ENCODE measurements at places on chromosomes 6 and 20.

DNA sequence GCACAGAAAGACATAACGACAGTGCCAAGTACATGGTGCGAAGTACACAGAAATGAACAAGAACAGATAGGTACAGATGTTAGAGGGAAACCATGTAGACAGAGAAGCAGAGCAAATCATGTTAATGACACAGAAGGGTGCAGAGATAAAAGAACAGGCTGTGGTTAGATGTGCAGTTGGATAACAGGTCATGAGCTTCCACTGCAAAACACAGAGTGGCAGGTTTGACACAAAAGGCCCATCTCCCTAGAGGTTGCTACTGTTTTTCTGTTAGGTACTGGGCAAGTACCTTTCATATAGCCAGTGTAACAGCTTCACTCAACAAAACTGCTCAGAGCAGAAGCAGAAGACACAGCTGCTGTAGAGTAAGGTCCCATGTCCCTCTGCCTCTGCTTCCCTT is 84.6 kb downstream of the AK9 start:
- no peak for DNase-seq

DNA sequence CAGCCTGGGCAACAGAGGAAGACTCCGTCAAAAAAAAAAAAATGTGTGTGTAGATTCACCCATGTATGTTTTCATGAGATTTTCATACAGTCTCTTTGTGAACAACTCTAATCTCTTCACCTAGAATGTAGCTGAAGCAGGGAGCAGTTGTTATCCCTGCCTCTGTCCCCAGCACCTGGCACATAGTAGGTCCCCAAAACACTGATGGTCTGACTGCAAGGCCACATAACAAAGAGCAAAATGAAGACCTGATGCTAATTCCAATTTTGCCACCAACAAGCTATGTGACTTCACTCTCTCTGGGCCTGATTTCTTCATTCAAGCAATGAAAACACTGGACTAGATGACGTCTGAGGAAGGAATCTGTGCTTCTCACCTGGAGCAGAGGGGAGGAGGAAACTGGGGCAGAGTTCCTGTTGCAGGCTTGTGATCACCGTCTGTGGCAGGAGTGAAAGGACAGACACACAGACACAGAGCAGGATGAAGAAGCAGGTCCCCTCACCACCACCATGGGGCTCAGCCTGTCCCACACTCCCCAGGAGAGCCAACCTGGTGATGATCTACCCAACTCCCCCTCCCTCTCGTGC is 4.6 kb downstream of the SLC44A4 start:
- DNase-seq, result no peak

- no peak for DNase-seq
Observed at GRCh38 chr6:170209354-170210025, 81.4 kb downstream of the DLL1 start.

DNA sequence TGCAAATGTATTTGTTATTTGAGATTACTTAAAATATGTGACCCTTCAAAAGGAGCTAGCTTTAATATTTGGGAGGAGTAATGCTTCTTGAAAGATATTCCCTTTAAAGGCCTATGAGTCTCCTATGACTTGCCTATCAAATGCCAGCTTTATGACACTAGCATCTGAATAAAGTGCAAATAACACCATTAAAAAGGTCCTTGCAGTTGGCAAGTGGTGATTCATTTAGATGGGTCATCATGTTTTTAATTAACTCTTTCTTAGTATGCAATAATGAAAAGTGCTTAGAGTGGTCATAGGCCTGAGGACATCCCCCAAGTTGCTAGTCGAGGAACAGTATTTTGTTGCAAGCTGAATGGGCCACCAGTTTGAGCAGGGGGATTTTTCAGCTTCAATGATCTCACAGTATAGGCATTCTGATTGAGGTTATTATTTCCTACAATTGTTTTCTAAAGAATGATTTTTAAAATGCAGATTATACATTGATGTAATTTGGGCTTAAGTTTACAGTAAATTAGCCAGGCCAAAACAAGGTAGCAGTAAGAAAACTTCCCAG is 3.7 kb upstream of the CD2AP start:
- no peak for DNase-seq

DNA sequence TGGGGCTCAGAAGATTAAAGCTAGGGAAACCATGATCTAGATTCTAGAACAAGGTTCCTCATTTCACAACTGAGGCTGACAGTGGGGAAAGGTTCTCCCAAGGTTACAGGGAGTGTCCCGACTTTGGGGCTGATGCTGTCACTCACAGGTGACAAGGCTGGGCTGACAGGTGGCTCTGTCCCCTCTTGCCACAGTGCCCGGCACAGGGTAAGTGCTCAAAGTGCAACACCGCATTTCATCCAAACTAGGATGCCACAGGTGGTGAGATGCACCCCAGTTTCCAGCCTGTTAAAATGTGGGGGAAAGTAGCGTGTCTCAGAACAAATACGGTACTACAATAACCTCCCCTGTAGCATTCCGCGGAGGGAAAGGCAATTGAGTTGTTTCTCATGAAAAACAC is 7.8 kb downstream of the ZBP1 start:
- DNase-seq, result no peak

DNA sequence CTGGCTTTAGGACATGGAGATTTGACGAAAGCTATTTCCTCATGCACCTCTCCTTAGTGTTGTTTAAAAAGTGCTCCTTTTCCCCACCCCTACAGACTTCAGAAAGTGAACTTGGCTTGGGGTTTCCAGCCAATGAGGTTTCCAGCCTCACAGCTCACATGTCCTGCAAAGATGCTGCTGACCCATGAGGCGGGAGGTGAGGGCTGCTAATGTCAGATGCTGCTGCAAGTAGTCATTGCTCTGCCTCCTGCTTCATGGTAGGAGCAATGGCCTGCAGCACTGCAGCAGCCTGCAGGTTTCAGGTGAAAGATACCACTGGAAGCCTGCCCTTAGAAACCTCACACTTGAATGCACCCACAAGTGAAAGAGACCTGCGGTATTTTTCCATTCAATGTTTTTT is 112.8 kb downstream of the LAMP5 start:
- DNase-seq, result no peak

GRCh38 chr20:15900443-15900842 is 672.8 kb downstream of the KIF16B start:
- DNase-seq, result no peak

GRCh38 chr6:159935633-159936032 is 33.2 kb upstream of the IGF2R start:
- DNase-seq, result peak; percentile 20

DNA sequence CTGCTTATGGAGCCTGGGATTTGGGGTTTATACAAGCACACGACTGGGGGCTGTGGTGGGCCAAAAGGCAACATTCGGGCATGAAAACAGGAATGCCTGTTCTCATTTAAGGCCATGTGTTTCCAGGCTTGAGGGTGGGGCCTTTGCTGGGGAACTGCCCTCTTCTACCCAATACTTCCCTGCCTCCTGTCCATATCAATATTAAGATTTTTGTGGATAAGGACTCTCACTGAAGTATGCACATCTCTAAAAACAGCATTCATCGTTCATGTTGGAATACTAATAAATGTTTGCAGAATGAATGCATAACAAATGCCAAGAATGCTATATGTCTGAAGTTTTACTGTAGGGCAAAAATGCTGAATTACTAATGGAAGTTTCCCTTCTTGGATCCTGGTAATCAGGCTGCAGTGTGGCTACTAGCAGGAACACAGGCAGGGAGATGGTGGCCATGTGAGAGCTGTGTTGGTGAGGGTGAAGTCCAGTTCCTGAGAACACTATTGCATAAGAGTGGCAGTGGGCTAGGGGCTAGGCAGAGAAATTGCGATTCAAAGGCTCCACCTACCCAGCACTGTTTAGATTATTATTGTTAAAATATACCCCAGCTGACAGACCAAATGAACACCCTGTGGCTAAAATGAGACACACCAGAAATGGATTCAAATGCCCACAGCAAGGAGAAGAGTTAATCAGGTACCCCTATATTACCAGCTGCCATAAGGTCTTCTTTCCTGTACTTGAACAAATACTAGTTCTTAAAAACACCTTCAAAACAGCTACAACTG is 644.3 kb downstream of the EPM2A start:
- no peak for DNase-seq

DNA sequence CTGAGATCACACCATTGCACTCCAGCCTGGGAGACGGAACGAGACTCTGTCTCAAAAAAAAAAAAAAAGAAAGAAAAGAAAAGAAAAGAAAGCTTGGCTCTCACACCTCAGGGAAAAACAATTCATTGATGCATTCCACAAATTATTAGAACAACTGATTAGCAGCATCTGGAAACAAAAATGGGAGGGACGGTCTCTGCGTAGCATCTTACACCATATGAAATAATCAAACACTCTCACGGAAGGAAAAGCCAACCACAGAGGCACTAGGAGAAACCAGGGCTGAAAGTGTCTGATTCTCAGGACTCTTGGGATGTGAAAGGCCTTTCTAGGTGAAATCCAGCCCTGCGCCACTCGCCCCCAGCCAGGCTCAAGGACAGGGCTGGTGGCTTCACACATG is 2.3 kb upstream of the HELZ2 start:
- no peak for DNase-seq

GRCh38 chr20:61531553-61532345 is 279.7 kb downstream of the CDH4 start:
- no peak for DNase-seq

- DNase-seq, result peak; percentile 29
Observed at GRCh38 chr6:160042014-160042773, 73.3 kb downstream of the IGF2R start.

DNA sequence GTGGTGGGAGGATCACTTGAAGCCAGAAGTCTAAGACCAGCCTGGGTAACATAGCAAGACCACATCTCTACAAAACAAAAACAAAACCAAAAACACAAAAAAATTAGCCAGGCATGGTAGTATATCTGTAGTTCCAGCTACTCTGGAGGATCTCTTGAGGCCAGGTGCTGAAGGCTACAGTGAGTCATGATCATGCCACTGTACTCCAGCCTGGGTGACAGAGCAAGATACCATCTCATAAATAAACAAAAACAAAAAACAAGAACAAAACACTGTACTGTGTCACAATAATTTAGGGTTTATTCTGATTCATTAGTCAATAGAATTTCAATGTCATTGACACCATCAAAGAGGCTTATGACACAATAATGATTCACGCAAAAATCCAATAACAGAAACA is 1121.7 kb upstream of the MAP3K7 start:
- no peak for DNase-seq

GRCh38 chr20:34536798-34537394 is 20.7 kb downstream of the DYNLRB1 start:
- no peak for DNase-seq

- DNase-seq, result no peak
Observed at GRCh38 chr20:61806314-61806713, 259.4 kb downstream of the TAF4 start.

GRCh38 chr6:10451828-10452509 is 37.1 kb upstream of the TFAP2A start:
- peak; percentile 60 for DNase-seq

DNA sequence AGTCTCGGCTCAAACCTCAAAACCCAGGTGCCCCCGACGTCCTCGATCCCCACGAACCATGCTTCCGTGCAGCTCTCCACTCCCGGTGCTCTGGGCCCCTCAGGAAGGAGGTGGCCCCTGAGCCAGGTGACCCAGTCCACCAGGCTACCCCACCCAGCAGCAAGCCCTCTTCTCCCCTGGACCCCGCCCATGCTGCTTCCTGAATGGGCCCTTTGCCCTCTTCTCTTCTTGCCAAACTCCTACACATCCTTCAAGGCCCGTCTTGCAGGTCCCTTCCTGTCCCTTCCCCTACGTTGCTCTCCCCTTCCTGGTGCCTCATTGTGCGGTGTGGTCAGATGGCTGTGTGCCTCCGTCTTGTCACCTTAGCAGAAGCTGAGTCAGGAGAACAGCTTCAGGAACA is 3.4 kb upstream of the GATA5 start:
- DNase-seq, result no peak

- DNase-seq, result no peak
Observed at GRCh38 chr20:63900413-63900812, 5.5 kb downstream of the DNAJC5 start.

DNA sequence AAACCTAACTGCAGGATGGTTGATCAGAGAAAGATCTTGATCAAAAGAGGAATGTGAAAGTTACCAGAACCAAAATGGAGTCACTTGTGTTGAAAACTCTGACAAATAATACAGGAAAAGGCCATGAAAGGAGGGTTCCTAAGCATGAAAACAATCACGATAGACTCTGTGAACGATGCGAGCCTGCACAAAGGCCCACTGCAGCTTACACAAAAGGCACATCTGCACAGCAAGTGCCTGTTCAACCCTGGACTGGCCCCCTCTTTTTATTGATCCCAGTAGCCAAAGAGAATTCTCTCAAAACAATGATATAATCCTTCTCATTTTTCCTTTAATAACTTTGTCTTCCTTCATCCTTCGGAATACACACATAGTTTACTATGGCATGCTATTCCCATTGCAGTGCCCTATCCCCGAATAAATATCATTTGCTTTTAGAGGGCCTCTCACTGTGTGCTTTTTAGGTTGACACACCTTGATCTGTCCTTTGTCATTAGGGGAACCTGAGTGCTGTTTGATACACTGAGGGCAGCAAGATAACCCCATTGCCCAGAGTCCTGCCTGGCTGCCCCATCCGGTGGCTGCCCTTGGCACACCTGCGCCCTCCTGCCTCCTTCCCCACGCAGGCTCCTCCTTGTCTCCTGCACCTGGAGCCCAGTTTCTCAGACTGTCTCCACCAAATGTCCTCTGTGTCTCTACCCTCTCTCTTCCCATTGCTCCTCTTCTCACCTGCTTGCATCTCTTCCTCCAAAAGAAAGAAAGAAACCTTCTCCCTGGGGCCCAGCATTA is 98.3 kb upstream of the FRMD1 start:
- no peak for DNase-seq

DNA sequence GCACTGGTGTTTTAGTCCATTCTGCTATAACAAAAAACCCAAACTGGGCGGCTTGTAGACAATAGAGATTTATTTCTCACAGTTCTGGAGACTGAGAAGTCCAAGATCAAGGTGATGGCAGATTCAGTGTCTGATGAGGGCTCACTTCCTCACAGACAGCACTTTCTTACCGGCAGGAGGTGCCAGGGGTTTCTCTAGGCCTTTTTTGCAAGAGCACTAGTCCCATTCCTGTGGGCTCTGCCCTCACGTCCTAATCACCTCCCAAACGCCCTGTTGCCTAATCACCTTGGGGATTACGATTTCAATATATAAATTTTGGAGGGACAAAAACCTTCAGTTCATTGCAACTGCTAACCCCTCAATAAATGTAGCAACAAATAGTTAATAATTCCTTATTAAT is 140.0 kb upstream of the SGK1 start:
- no peak for DNase-seq

DNA sequence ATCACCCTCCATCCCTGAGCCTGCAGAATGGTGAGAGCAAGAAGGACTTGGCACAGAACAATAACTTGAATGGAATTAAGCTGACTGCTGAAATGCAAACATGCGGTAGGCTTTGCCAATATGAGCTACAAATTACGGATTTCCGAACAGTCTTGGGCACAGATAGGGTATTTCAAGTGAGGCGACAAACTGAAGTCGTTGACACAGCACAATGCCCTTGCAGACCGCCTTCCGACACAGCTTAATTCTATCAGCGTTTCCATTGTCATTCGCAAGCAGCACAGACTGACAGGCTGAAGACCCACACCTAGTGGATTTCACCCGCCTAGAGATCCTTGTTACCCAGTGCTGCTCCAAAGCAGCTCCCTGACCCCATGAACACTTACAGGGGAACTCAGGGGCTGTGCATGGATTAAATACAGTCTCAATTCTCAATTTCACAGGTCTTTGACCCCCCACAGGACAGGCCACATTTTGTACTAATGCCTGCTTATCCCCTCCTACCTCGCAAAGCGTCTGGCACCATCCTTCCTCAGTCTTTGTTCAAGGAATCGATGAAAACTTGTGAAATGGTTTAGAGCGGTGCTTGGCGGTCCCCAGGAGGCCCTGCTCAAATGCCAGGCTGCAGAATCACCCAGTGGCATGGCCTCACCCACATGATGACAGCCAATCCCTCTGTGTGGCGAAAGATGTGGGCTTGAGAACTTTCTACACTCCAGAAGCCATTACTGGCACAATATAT is 34.6 kb downstream of the RAMACL start:
- no peak for DNase-seq

All from AG08396 (cell line).